ENCODE measurements at places on chromosomes 6 and 20. TPM values are rescaled to one million over a fixed set of nuclear protein-coding genes. Genes with fewer than 3 reads are reported as not detected.
A peak's percentile ranks its signal among the peaks of the same experiment; 100 is the strongest.

- no peak for DNase-seq
Observed at GRCh38 chr20:51315390-51315789, 227.1 kb downstream of the NFATC2 start.

DNA sequence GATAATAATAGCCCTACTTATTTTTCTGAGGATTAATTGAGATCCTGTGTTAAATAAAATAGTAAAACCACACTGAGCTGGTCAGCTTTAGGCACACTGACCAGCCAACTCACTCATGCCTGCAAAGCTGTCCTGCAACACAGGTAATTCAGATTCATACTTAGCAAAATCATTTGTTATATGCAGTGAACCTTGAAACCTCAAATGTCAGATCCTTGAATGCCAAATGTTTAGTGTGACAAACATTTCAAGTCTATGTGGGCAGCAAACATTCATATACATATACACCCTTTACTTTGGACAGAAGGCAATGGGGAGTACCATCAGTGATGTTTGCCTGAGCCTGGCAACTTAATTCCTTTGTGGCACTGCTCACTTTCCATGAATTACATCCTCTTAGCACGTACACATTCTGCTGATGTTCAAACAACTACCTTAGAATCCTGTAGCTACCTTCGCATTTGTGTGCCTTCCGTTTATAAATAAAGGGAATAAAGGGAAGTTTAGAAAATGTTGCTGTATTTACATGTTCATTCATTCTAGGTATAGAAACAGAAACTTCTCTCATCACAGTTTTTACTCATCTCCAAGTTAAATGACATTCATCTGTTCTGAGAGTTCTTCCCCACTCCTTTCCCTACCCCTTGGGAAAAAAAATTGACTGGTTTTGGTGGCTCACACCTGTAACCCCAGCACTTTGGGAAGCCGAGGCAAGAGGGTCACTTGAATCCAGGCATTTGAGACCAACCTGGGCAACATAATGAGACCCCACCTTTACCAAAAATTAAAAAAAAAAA is 140.8 kb downstream of the ZFAND3 start:
- no peak for DNase-seq

Gene SLC17A5
- total RNA-seq, result 15.7 TPM

- DNase-seq, result peak; percentile 41
Observed at GRCh38 chr6:34560366-34561226, 4.5 kb upstream of the SPDEF start.

DNA sequence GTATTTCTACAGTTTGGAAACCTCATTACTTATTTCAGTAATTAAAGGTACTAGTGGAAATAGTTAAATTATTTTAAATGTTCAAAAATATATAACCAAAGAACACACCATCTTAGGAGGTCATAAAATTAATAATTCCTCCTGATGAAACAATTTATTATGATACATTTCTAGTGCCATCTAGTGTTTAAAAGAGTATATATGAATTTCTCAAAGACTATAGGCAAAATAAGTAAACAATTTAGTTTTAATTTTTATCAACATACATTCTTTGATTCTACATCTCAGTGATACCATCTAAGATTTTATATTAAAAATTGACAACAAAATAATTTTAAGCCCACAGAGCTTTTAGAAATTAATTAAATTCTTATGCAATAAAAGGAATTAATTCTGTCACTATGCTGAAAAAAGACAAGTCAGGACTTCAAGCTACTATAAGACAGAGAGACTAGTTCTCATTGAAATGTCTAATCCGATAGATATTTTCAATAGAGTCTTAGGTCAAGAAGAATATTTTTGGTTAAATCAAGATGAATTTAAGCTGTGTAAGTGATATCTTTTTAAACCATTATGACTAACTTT is 107.8 kb upstream of the RNF217 start:
- no peak for DNase-seq

DNA sequence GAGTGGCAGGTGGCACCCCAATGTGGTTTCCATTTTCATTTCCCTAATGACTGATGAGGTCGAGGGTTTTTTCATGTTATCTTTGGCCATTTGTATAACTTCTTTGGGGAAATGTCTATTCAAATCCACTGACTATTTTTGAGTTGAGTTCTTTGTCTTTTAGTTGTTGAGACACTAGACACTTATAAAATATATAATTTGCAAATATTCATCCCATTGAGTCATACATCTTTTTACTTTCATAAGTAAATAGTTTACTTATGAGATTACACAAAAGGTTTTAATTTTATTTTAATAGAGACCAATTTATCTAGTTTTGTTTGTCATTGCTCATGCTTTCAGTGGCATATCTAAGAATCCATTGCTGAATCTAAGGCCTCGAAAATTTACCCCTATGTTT is 49.5 kb downstream of the THBS2 start:
- no peak for DNase-seq

- DNase-seq, result no peak
Observed at GRCh38 chr20:46703435-46703834, 6.0 kb upstream of the SLC2A10 start.

DNA sequence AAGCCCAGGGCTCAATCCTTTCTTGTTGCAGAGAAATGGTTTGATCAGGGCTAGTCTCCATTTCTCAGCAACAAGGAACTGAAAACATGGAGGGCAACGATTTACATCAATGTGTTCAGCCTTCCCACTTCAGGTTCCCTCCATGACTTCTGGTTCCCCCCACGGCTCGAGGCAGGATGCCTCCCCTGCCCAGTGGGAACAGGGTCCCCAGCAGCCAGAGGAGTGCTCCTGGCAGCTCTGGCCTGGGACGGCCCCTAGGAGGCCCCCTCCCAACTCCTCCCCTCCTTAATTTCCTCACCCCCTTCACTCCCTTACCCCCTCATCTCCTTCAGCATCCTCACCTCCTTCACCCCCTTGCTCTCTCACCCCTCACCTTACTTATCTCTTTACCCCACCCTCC is 283.8 kb downstream of the CDC5L start:
- no peak for DNase-seq

DNA sequence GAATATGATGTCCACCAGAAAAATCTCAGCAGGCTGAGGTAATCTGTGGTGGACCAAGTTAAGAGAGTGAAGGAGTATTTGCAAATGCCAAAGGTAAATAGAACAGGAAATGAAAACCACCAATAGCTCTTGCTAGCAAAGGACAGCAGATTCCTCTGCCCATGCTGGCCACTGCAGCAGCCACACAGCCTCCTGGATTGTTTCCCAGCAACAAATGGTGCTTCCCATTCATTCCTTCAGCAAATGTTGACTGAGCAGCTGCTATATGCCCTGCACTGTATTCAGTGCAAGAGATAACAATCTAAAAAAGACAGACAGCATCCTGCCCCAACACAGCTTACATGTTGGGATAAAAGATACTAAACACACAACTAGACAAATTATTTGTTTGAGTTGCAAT is 11.0 kb downstream of the ROS1 start:
- peak; percentile 68 for DNase-seq

Gene B3GAT2
- under 0.01 TPM for total RNA-seq

Gene VAPB
- total RNA-seq, result 9.9 TPM

Gene FAM83B
- total RNA-seq, result not detected

DNA sequence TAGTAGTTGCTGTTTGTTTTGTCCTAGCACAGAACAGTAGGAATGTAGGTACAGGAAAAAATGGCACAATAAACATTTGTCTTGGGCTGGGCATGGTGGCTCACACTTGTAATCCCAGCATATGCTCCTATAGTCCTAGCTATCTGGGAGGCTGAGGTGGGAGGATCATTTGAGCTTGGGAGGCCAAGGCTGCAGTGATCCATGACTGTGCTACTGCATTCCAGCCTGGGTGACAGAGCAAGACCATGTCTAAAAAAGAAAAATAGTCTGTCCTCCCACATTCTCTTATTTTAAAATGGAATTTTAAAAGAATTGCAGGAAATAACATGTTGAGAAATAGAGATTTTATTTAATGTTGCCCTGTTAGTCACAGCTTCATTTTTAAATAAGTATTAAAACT is 87.8 kb downstream of the ANKRD6 start:
- no peak for DNase-seq

DNA sequence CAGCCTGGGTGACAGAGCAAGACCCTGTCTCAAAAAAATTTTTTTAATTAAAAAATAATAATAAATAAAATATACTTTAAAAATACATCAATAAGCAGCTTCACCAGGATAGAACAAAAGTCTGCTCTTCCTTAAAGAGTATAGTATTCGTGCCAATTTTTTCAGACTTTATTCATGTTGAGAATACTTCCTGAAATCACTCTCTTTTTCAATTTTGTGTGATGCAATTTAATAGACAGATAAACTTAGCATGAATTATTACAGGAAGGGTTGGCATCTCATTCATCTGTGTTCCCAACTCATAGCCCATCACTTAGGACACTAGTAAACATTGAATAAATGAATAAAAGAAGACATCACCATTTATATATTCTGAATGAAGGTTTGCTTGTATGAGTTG is 52.4 kb downstream of the IPCEF1 start:
- no peak for DNase-seq

Gene HLA-DPB1
- 3.8 TPM for total RNA-seq

Gene ANKRD66
- total RNA-seq, result not detected

DNA sequence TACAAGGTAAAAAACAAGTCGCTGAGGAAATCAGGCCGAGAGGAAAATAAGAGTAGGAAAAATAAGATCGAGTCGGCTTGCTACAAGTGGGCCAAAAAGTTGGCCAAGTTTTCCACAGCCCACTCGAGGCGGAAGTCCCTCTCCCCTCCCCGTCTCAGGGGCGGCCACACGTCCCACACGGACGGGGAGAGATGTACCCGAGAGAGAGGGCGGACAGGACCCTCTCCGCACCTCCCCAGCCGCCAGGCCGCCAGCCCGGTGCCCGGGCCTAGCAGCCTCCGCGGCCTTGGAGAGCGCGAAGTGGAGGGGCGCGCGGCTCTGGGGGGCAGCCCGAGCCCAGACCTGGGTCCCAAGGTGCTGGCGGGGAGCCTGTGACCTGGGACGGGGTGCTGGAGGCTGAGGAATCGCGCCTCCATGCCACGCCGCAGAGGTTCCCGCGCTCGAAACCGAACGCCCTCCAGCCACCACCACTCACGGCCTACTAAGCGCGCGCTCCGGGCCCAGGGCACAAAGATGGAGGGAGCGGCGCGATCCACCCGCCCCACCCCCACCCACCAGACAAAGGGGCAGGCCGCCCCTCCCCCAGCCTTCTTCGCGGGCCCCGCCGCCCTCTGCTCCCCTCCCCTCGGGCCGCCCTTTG is 1.9 kb upstream of the HMGA1 start:
- DNase-seq, result no peak

Gene ARMH2
- not detected for total RNA-seq

Gene ADTRP
- 0.64 TPM for total RNA-seq

- peak; percentile 38 for DNase-seq
Observed at GRCh38 chr20:1108437-1108920, 9.9 kb upstream of the PSMF1 start.

GRCh38 chr6:144395014-144395413 is 109.9 kb downstream of the UTRN start:
- peak; percentile 42 for DNase-seq

Gene SLC35F1
- total RNA-seq, result not detected

Gene MYCT1
- total RNA-seq, result not detected

DNA sequence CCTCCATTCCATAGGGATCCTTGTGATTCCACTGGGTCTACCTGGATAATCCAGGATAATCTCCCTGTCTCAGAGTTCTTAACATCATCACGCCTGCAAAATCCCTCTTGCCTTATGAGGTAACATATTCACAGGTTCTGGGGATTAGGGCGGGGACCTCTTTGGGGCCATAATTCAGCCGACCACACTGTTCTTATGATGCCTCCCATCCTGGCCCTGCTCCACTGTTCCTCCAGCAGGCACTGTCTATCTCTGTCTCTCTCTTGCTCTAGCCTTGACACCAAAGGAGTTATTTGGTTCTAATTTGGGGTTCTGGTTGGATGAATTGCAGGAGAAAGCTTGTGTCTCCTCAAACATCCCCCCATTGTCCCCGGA is 168.1 kb downstream of the NFATC2 start:
- DNase-seq, result no peak

All from LHCN-M2 (cell line).